NCI-H82 (cell line): ENCODE measurements at places on chromosomes 16 and 17.

- no peak for DNase-seq
Observed at GRCh38 chr17:78415821-78416711, 37.6 kb downstream of the PGS1 start.

- DNase-seq: no peak
Observed at GRCh38 chr16:8199390-8199789, 390.9 kb downstream of the TMEM114 start.

DNA sequence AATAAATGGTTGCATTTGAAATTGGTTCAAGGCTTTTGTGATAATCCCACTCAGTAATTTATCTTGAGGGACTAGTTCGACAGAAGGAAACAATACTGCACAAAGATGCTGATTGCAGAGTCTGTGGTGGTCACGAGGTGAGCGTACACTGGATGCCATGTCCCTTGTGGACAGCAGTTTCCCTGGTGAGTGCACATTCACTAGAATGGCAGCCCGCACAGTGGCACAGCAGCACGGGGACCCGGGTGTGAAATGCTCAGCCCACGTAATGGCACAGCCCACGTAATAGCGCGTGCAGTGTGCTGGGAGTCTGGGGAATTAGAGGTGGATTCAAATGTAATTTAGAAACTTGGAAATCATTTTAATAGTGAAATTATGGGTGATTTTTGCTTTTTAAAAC lies 154.0 kb downstream of the LGALS9B start:
- DNase-seq: no peak

DNA sequence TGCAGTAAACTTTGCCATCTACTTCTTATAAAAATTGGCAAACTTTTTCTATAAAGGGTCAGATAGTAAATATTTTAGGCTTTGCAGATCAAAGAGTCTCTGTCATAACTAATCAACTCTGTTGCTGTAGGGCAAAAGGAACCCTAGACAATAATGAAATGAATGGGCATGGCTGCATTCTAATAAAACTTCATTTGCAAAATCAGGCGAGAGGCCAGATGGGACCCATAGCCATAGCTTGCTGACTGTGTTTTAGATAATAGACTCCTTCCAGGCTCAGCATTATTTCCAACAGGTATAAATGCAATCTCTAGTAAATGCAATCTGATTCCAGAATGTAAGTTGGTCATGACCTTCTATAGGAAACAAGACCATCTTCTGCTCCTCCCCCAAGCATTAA lies 490.7 kb downstream of the TOX3 start:
- no peak for DNase-seq

GRCh38 chr16:84764970-84765369 lies 54.8 kb upstream of the CRISPLD2 start:
- DNase-seq: no peak

- DNase-seq: no peak
Observed at GRCh38 chr17:17129466-17129865, 76.7 kb downstream of the PLD6 start.

GRCh38 chr17:82012640-82013295 lies 9.9 kb downstream of the CENPX start:
- DNase-seq: no peak

DNA sequence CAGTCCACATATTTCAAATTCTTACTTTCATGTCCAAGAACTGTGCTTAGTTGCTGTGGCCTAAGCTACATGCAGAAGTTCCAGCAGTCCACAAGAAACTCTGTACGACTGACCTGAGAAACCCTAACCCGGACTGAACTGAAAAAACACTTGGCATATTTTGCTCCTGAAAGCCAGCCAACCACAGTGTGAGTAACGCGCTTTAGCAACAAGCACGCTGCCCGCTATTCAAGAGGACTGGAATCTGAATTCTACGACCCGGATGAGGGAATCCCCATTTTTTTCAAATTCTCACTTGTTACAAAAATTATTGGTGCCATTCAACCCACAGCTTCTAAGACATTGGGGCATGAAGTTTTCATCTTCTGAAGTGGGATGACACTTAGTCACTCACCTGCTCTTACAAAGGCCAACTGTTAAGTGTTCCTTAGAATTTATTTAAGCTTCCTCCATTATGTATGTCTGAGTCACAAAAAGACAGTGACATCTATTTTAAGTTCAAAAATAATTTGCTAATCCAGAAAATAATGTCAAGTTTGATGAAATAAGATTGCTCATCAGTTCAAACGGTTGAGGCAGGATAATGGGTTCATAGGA lies 78.7 kb downstream of the CDYL2 start:
- no peak for DNase-seq

DNA sequence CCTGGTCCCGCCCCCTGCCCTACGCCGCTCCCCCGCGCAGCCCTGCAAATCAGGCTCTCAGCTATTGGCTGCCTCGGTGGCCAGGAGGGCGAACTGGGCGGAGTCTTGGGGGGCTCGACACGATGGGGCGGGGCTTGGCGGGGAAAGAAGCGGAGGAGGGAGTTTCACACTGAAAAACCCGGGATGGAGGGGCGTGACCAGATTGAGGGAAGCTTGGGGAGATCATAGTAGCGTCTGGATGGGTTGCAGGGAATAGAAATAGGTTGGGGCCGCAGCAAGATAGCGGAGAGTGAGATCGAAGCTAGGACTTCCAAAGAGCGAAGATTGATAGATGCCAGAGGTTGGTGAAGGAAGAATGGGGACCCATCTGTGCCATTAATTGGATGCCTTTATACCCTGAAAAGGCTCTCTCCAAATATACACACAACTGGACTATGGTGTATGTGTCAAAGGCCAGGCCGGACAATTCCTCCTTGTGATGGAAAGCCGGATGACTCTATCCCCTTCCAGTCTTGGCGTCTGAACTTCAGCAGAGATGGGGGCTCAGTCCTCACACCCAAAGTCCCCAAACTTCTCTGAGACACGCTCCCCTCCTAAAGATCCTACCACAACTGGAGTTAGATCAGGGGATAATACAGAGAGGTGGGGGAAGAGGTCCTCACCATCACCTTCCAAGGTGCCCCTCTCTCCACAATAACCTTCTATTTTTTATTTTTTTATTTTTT lies 376 bp upstream of the STAC2 start:
- DNase-seq: peak; percentile 98

DNA sequence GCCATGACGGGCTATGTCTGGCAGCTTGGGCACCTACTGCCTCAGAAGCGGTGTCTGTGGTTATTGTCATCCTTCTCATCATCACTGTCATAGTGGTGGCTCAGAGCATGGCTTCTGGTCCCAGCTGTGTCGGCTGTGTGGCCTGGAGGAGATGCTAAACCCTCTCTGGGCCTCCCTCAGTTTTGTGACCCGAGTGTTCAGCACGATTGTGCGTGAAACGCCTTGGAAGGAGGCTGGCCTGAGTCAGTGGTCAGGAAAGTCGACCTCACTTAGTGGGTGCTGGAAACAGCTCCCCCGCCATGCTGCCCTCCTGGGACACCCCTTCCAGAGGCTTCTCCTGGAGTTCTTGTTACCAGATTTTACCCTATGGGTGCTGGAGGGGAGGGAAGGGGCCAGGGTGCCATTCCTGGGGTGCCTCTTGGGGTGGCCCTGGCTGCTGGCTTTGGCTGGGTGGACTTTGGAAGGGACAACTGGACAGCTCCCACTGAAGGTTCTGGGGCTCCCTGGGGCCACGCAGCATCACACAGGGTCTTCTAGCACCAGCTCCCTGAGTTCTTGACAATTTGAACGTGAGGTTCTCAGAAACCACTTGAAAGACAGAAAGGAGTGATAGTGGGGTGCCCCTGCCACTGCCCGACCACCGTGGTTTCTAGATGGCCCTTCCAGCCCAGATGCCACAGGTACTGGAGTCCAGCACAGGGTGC lies 226.5 kb upstream of the GSE1 start:
- no peak for DNase-seq

- no peak for DNase-seq
Observed at GRCh38 chr16:22868593-22869224, 54.7 kb downstream of the HS3ST2 start.

GRCh38 chr17:6355196-6355595 lies 79.7 kb downstream of the AIPL1 start:
- no peak for DNase-seq

GRCh38 chr16:56042416-56042815 lies 148.9 kb upstream of the GNAO1 start:
- DNase-seq: no peak

DNA sequence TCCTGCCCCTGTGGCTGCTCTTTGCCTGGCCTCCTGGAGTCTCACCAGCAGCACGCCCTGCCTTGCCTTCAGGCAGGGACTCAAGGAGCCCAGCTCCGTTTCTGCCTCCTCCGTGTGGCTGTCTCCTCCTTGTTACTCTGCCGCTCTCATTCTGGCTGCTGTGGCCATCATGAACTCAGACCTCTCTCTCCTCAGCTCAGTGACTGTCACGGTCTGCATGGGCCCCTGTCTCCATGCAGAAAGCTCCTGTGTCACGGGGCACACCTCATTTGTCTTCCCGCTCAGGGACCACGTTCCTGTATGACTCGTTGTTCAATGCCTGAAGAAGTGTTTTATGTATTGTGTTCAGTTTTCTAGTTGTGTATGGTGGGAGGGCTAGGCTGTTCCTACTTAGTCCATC lies 25.3 kb downstream of the RPTOR start:
- DNase-seq: peak; percentile 44
